ENCODE measurements at places on chromosomes 2 and 18. TPM values are rescaled to one million over a fixed set of nuclear protein-coding genes. Genes with fewer than 3 reads are reported as not detected.
A peak's percentile ranks its signal among the peaks of the same experiment; 100 is the strongest.

The PCARE gene
- total RNA-seq: not detected

The NT5DC4 gene
- total RNA-seq: not detected

The APCDD1 gene
- total RNA-seq: 0.63 TPM

The KIF3C gene
- 0.98 TPM for total RNA-seq

The NCKAP1 gene
- 43.9 TPM for total RNA-seq

The PLEKHH2 gene
- total RNA-seq: 1.3 TPM

The FHOD3 gene
- total RNA-seq: 0.44 TPM

The PROM2 gene
- total RNA-seq: 0.35 TPM

The FER1L5 gene
- not detected for total RNA-seq

DNA sequence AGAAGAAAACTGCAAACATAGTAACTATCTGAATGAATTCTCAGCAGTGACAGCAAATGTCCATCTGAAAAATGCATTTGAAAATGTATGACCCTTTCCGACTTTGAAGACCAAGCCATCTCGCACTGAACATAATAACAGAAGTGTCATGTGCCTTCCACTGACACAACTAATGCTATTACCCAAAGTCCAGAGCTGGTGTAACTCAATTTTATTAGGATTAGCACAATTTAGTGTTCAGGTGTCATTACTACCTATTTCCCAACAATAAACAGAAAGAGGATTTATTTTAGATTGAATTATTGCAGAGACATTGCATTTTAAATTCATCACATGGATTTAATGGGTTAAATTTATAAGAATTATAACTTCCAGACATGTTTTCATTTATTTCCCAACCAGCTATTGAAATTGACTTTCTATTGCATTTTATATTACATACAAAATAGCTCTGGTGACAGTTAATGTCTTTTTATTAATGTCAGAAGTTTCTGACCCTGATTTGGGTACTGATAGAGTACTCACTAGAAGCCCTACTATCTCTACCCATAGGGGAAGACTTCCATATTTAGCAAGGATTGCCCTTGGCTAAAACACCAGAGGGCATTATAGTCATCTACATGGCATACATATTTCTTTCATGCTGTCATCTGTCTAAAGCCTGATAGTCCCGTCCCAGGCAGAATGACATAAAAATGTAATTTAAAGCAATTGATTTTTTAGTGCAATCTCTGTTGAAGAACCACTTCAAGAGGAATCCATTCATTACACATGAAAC lies 7.0 kb upstream of the STK39 start:
- no peak overlapping the region for H3K4me3 ChIP-seq
- no peak overlapping the region for H3K27ac ChIP-seq
- H3K4me1 ChIP-seq: no peaks in the 10 kb centered on the region
- H3K27me3 ChIP-seq: no peaks in the 10 kb centered on the region
- DNase-seq: no peak
- H3K36me3 ChIP-seq: no peaks in the 10 kb centered on the region

- no peaks in the 10 kb centered on the region for H3K27me3 ChIP-seq
- DNase-seq: no peak
- peak overlapping the region; percentile 3 for H3K4me3 ChIP-seq
- no peaks in the 10 kb centered on the region for H3K4me1 ChIP-seq
Observed at GRCh38 chr18:24659827-24660720, 199.6 kb downstream of the HRH4 start.

DNA sequence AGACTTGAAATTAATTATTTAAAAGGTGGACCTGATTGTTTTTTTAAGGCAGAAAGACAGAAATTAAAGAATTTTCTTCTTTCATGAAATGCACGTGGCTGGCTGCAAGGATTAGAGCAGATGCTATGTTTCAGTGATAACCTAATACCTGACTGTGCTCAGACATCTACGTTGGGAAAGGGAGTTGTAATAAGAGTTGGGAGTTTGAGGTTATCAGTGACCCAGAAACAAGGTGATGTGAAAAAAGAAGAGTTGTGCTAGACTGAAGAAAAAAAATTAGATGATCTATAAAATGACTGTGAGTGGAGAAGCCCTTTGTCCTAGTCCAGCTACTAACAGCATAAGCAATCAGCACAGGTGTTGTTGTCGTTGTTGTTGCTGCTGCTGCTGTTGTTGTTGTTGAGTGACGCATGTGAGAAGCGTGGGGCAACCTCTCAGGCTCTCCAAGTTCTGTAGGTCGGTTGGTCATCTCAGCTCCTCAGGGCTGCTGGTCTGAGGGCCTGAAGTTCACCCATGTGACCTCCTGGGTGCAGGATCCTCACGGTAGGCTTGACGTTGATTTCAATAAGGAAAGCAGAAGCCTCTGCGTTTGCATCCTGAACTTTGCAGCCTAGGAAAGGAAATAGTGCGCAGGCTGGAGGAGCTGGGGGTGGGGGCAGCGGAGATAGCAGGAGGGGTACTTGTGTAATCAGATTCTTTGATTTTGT lies 7.6 kb downstream of the POU3F3 start:
- H3K27ac ChIP-seq: no peak overlapping the region
- H3K27me3 ChIP-seq: peaks cover 90% of the 10 kb centered on the region
- no peak for DNase-seq
- peaks cover 7% of the 10 kb centered on the region for H3K4me1 ChIP-seq

DNA sequence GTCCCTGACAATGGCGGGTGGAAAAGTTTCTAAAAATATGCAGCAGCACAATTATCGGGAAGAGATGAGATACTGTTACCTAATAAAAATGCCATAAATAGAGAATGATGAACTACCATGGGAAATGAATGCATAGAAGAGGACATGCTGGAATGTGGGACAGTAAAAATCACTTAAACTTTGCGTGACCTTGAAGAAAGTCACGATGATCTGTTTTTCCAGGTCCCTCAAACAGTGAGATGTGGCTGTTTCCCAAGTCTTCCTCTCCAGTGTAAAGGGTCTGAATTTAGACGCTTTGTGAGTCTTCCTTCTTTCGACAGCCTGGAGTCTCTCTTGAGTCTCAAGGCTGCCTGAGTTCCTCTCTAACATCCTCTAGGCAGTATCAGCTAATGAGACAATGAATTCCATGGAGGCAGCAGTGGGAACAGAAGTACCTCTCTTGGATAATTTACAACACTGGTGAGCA lies 1.4 kb downstream of the CLUL1 start:
- no peak overlapping the region for H3K4me3 ChIP-seq
- no peak for DNase-seq
- no peaks in the 10 kb centered on the region for H3K27me3 ChIP-seq

GRCh38 chr18:55549474-55550104 lies 38.4 kb downstream of the TCF4 start:
- no peak for DNase-seq
- H3K27me3 ChIP-seq: no peaks in the 10 kb centered on the region
- H3K4me1 ChIP-seq: no peaks in the 10 kb centered on the region
- H3K4me3 ChIP-seq: no peak overlapping the region

DNA sequence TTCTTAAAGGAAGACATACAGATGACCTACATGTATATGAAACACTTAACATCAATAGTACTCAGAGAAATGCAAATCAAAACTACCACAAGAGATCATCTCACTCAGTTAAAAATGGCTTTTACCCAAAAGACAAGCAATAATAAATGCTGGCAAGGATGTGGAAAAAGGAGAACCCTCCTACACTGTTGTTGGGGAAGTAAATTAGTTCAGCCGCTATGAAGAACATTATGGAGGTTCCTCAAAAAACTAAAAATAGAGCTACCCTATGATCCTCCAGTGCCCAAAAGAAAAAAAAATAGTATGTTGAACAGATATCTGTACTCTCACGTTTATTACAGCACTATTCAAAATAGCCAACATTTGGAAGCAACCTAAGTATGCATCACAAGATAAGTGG lies 1579.4 kb upstream of the TMEFF2 start:
- H3K4me1 ChIP-seq: no peaks in the 10 kb centered on the region
- no peak for DNase-seq
- no peaks in the 10 kb centered on the region for H3K27me3 ChIP-seq
- H3K4me3 ChIP-seq: no peak overlapping the region

DNA sequence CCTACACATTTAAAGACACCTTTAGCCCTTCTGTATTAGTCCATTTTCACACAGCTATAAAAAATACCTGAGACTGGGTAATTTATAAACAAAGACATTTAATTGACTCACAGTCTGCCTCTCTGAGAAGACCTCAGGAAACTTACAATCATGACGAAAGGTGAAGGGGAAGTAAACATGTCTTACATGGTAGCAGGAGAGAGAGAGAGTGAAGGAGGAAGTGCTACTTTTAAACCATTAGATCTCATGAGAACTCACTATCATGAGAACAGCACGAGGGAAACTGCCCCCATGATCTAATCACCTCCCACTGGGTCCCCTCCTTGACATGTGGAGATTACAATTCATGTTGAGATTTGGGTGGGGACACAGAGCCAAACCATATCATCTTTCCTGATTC lies 946.6 kb downstream of the SLC4A3 start:
- no peak overlapping the region for H3K27ac ChIP-seq
- no peaks in the 10 kb centered on the region for H3K27me3 ChIP-seq
- no peak overlapping the region for H3K4me3 ChIP-seq
- no peaks in the 10 kb centered on the region for H3K36me3 ChIP-seq

DNA sequence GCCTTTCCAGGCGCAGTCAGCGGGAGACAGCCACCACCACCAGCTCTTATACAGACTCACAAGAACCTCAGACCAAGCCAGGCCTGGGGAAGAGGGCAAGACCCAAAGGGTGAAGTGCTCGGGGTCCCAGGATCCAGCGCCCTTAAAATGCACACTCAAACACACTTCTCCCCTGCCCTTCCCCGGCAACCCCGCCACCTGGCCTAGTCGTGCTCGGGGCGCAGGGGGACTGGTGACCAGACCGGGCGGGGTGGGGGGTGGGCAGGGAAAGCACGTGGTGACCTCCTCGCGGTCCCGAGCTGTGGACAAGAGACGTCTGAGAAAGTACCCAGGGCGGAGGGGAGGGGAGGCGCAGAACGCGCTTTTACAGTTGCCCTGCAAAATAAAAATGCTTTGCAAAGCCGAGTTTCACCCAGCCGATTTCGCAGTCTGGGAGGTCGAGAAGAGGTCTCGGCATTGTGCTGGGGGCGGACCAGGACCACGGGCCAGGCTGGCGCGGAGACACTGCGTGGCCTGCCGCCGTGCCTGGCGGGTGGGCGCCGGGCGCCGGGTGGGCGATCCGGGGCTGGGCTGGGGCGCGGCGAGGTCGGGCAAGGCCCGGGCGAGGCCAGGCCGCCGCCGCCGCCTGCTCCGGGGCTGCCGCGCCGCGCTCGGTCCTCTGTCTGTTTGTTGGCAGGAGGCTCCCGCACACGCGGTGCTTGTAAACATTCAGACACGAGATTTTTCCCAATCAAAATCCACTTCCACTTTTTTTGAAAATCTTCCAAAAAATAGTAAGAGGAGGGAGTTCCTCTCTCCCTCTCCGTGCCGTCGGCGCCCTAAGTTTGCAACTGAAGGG lies 2.0 kb downstream of the BCL11A start:
- peaks cover 25% of the 10 kb centered on the region for H3K27me3 ChIP-seq
- peak; percentile 70 for DNase-seq
- H3K4me1 ChIP-seq: no peaks in the 10 kb centered on the region
- H3K27ac ChIP-seq: no peak overlapping the region

DNA sequence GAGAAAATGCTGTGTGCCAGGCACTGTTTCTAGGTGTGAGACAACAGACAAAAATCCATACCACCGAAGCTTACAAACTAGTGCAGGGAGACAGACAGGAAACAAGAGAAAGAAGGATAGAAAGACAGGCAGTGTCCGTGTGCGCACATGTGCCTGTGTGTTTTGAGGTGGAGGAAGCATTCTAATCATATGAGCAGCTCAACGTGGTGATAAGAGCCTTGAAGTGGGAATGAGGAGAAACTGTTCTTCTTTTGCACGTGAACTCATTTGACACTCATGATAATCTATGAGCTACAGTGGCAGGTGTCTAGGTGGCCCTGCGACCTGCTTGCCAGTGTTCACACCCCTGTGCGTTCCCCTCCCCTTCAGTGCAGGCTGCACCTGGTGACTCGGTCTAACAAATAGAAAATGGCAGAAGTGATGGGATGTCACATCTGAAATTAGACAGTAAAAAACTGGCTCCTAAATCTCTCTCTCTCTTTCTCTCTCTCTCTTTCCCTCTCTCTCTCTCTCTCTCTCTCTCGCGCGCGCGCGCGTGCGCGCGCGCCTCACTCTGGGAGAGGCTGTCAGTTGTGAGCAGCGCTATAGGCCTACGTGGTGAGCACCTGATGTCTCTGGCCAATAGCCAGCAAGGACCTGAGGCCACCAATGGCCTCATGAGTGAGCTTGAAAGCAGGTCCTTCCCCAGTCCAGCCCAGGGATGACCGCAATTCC lies 74.8 kb downstream of the EN1 start:
- DNase-seq: no peak
- H3K36me3 ChIP-seq: no peaks in the 10 kb centered on the region
- H3K4me1 ChIP-seq: no peaks in the 10 kb centered on the region
- no peak overlapping the region for H3K27ac ChIP-seq

- H3K4me3 ChIP-seq: no peak overlapping the region
- no peak overlapping the region for H3K27ac ChIP-seq
- DNase-seq: no peak
- H3K27me3 ChIP-seq: no peaks in the 10 kb centered on the region
- no peaks in the 10 kb centered on the region for H3K4me1 ChIP-seq
- no peaks in the 10 kb centered on the region for H3K36me3 ChIP-seq
Observed at GRCh38 chr2:222272446-222273015, 26.3 kb downstream of the PAX3 start.

DNA sequence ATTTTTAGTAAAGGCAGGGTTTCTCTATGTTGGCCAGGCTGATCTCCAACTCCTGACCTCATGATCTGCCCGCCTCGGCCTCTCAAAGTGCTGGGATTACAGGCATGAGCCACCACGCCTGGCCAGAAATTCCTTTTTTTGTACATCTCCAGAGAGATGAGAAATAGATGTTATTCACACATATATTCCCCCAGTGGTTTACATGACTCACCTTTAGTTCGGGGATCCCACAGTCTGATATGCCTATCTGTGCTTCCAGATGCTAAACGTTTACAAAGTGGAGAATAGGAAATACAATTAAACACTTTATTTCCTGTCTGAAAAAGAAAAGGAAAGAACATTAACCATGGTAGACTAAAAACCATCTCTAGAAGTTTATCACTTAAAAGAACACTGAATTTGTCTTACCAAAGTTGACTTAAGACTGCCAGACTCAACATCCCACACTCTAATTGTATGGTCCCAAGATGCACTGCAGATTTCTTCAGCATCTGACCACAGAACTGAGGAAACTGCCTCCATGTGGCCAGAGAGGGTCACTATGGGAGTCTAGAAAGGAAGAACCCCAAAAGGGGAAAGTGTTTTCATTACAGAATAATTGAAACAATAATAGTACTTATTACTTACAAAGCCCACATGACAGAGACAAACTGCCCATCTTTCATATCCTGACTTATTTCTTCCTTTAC lies 12.6 kb upstream of the ICA1L start:
- H3K4me3 ChIP-seq: no peak overlapping the region
- H3K27me3 ChIP-seq: no peaks in the 10 kb centered on the region
- H3K4me1 ChIP-seq: no peaks in the 10 kb centered on the region
- no peak overlapping the region for H3K27ac ChIP-seq
- peaks cover 11% of the 10 kb centered on the region for H3K36me3 ChIP-seq

GRCh38 chr2:178320011-178320585 lies 125.8 kb downstream of the OSBPL6 start:
- peak overlapping the region; percentile 3 for H3K27ac ChIP-seq
- no peak overlapping the region for H3K4me3 ChIP-seq
- H3K27me3 ChIP-seq: no peaks in the 10 kb centered on the region
- H3K4me1 ChIP-seq: no peaks in the 10 kb centered on the region
- H3K36me3 ChIP-seq: no peaks in the 10 kb centered on the region

Measured in right lobe of liver (tissue), 6 donors.